CD4-positive, alpha-beta T cell treated with Interleukin-15 for 4 hours (primary cell): ENCODE measurements at places on chromosomes 6 and 20.

DNA sequence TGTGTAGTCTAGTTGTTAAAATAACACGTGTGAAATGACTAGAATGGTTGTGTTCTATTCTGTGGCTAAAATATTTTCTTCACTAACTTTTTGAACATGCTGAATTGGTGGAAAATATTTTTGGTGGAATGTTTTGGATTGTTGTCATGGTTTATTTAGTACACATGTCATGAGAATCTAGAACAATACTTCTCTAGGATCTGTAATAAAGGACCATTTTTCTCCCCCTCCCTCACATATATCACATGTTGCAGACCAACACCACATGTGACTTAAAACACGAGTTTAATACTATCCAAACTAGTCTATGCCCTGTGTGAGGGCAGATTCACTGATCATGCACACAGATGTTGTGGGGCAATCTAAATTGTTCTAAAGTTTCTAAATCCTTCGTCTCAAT, 29.2 kb downstream of the FIG4 start:
- no peak for DNase-seq

DNA sequence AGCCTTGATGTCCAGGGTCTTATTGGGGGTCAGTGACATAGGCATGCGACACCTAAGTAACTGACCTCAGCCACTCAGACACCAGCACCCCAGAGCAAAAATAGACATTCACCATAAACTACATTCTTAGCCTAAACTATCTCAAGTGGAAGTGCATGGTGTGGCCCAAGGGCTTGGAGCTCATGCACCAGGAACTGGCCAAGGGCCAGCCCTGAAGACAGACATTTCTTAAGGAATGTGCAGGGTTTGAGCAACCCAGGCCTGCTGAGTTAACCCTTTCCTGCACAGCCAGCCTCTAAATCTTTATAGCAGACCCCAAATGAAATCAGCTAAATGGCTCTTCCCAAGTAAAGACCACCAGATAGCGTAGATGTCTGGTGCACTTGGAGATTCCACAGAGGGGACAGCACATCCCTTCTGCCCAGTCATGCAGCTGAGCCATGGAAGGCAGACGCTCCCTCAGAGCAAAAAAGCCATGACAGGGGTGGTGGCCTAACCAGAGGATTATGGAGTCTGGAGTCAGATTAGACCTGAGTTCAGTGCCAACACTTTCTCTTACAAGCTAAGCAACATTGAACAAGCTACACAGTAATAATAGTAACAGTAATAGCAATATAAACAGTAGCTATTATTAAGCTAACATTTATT, 222.6 kb downstream of the ZMYND8 start:
- no peak for DNase-seq

- no peak for DNase-seq
Observed at GRCh38 chr20:58078741-58079522, 149.5 kb downstream of the ANKRD60 start.

DNA sequence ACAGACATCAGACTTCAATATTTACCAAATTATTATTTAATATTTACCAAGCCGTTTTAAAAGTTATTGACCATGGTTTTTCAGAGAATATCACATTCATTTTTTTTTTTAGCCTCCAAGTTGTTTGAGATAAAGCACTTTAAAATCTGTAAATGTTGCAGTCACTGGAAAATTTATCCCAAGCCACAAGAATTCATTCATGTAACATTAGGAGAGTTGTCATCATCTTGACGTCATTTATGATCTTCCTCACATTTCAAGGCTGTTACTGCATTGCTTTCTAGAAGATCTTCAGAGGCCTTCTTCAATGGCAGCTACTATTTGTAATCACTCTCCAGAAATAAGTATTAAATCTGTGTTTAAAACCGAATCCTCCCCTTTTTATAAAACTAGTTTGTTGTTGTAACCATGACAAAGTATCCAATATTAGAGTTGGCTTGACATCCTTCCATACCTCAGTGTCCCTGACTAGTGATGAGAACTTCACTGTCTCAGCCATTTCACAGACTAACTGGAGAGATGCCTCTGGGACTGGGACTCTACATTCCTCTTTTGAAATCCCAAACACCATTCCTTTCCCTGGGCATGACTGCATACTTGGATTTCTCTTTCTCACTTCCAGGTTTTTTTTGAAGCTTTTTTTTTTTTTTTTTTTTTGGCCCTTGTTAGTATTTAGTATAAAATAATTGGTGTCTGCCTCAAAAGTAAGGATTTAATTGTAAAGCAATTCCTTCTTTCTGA, 100.1 kb downstream of the ZFAND3 start:
- no peak for DNase-seq

GRCh38 chr6:87118054-87118453, 23.1 kb upstream of the CGA start:
- DNase-seq: no peak

DNA sequence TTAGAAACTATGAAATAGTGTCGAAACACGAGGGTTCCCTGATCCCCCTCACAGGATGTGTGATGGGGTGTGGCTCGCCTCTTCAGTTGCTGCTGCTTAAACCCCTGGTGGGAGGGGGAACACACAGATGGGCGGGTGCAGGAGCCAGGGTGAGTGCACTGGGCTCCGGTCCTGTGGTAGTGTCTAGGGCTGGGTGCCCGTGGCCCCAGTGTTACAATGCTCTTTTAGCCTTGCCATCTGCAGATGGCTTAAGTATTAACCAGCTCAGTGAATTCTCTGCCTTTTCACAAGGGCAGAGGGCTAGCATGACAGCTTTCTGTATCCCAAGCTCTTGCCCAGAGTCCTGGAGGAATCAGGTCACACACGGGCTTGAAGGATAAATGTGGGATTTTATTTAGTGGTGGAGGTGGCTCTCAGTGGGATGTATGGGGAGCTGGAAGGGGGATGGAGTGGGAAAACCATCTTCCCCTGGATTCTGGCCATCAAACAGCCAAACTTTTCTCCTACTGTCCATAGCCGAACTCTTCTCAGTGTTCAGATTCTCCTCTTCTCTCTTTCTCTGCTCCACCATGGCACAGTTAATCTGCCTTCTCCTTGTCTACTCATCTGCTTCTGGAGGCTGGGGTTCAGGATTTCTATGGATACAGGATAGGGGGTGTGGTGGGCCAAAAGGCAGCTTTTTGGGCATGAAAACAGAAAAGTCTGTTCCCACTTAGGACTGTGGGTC, 659.0 kb downstream of the EPM2A start:
- DNase-seq: no peak
